ENCODE measurements at places on chromosomes 6 and 20. TPM values are rescaled to one million over a fixed set of nuclear protein-coding genes. Genes with fewer than 3 reads are reported as not detected.

Gene SLC44A4
- 1.6 TPM for total RNA-seq

Gene IL17F
- total RNA-seq = not detected

Gene COX4I2
- not detected for total RNA-seq

- no peak for DNase-seq
Observed at GRCh38 chr6:136964398-136964797, 42.3 kb downstream of the SLC35D3 start.

DNA sequence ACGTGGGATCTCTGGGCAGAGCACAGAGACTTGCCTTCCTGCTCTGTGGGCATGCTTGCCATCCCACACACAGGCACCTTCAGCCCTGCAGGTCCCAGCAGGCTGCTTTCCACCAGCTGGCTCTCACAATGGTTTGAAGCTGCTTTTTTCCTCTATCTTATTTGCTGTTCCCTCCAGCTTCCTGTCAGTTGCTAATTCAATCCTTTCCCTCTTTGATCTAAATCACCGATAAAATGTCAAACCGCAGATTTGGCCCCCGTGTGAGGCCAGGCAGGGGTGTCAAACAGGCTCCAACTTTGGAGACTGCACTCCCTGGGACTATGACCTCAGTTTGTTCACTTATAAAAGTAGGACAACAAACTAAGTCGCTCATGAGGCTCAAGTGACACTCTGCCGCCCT, 40.6 kb upstream of the PCMTD2 start:
- no peak for DNase-seq

GRCh38 chr6:104688283-104688969, 171.3 kb downstream of the HACE1 start:
- no peak for DNase-seq

GRCh38 chr6:138682704-138683527, 90.7 kb upstream of the CCDC28A start:
- no peak for DNase-seq

DNA sequence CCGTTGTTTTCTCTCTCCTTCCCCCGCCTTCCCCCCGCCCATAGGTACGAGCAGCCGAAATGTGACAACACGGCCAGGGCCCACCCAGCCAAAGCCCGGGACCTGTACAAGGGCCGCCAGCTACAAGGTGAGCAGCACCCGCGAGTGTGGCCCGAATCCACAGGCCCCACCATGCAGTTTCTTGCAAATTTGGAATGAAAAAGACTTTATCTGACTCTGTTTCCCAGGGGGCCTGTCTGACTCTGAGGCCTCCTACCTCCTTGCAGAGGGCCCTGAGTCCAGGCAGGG, 167.1 kb downstream of the SMOC2 start:
- no peak for DNase-seq

- no peak for DNase-seq
Observed at GRCh38 chr6:74574794-74575193, 631.1 kb downstream of the COL12A1 start.

DNA sequence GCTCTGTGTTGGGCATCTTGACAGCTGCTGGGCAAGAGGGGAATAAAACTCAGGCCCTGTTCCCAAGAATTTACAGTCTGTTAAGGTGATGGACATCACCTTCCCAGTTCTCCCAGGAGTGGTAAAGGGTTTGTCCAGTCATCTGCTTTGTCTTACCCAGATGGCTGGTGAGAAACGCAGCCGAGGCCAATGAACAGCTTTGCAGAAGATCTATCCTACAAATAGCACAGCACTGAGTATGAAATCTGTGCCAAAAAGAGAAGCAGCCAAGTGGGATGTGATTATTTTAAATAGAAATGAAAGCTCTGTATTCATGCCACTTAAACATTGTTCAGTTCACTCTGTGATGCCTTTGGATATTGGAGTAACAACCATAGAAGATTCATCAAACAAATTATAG, 132.7 kb upstream of the SLC22A16 start:
- DNase-seq = no peak

DNA sequence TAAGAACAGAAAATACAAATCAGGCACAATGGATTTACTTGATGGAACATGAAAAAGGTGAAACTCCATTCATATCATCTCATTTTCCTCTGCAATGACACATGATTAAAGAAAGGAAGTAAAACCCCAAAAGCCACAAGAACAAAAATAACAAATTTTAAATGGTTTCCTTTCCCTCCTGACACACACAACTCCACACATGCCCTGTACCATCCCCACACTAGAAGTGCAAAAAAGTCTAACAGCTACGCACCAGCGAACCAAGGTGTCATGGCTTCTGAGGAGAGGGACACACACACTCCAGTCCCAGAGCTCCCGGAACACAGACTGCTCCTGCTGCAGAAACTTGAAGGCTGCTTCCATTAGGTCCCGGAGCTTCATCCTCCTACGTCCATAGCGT, 25.3 kb downstream of the MDN1 start:
- no peak for DNase-seq

DNA sequence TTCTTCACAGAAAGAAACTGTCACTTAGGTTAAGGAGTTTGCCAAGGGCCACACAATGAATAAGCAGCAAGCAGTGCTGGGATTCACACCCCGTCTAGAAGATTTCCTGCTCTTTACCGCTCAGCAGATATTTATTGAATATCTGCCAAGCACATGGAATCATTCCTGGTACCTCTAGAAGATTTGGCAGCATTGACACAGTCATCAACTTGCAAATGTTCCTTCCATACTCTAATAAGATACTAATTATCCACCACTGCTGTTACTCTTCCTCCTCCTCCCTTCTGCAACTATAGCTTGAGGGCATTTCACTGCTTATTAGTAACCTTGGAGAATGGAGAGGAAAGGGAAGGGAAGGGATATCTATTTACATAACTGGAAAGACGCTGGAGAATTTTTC, 13.0 kb downstream of the MOXD1 start:
- DNase-seq = no peak

GRCh38 chr20:34954904-34955230, 739 bp downstream of the GSS start:
- peak; percentile 17 for DNase-seq
